Glomerular endothelial cell (primary cell): ENCODE measurements at places on chromosomes 3 and 15.

DNA sequence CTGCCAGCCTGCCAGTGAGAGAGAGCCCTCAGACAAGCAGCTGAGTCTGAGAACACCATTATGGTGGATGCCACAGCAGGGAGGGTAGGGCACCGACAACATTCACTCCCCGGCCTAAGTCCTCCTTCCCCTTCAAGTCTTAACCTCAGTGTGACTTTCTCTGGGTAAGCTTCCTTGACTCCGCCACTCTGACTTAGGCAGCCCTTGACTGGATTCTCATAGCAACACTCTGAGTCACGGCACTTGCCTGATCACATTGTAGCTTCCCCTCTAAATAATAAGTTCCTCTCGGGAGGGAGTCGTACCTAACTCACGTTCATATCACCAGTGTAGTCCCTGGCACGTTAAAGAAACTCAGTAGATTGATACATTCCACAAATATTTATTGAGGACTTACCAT lies 180.5 kb downstream of the FOXB1 start:
- no peak for DNase-seq

GRCh38 chr3:61679026-61679425 lies 117.7 kb downstream of the PTPRG start:
- no peak for DNase-seq

DNA sequence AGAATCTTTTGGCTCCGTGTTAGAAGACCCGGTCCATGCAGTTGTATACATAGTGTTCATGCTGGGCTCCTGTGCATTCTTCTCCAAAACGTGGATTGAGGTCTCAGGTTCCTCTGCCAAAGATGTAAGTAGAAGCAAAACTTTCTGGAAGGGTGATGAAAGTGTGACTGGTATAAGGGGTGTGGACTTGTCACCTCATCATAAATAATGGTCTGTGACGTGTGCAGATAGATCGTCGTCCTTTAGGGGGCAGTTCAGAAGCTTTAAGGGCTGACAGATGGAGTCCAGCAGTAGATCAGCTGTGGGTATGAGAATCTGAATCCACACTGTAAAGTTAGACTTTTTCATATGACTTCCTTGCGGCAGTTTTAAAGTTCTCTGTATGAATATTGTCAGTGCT lies 15.3 kb downstream of the SEC61A1 start:
- DNase-seq = no peak

DNA sequence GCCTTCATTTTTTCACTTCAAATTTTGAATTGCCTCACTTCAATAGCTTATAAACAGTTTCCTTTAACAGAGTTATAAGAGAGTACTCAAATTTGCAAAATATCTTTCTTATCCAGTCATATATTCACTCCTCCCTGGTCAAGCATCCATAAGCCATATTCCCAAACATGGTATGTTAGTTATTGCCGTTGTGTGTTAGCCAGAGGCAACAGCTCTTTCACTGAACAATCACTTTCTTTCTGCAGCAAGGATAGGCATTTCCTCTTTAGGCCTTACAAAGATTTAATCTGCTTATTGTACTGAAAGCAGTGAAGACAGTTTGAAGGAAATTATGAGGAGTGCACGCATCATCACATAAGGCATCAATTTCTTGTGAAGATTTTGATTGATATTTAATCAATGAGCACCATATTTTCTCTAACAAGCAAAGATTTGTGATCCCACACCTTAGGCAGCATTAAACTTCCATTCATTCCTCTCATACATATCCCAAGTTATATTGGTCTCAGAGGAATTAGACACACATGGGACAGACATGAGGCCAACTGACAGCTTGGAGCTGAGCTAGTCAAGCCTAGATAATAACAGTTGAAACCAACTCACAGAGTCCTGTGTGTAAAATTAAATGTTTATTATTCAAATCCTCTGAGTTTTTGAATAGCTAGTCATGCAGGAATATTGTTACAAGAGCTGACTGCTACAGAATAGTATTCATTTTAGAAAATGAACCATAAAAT lies 80.0 kb upstream of the EPHA6 start:
- no peak for DNase-seq

GRCh38 chr3:66344391-66344811 lies 123.6 kb downstream of the SLC25A26 start:
- no peak for DNase-seq

GRCh38 chr3:179876440-179876839 lies 160.3 kb downstream of the PEX5L start:
- DNase-seq = no peak

DNA sequence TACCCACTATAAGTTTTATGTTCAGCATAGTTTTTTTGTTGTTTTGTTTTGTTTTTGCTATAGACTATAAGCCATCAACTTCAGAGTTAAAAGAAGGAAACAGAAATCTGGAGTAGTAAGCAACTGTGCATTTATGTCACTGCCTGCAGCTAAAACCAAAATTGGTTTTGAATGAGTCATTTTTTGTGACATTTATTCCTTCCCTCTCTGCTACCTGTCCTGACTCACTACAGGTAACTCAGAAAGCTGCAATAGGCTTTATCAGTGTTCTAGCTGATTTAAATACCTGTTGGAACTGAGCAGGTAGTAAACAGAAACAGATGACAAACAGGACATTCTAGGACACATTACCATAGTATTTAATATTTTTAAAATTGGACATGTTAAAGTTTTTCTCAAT lies 393.3 kb upstream of the WNT5A start:
- DNase-seq = no peak

- no peak for DNase-seq
Measured at GRCh38 chr3:196741249-196741889, 1.7 kb downstream of the PAK2 start.

- no peak for DNase-seq
Measured at GRCh38 chr3:106193876-106194275, 325.1 kb upstream of the CBLB start.

DNA sequence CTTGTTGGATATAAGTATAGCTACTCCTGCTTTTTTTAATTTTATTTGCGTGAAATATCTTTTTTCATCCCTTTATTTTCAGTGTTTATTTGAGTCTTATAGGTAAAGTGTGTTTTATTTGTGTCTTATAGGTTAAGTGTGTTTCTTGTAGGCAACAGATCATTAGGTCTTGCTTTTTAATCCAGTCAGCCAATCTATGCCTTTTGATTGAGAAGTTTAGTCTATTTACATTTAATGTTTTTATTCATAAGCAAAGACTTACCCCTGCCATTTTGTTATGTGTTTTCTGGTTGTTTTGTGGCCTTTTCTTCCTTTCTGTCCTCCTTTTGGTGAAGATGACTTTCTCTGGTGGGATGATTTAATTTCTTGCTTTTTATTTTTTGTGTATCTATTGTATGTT lies 232.0 kb downstream of the RAP2B start:
- no peak for DNase-seq

- no peak for DNase-seq
Measured at GRCh38 chr3:169478566-169479313, 184.8 kb downstream of the MECOM start.

- no peak for DNase-seq
Measured at GRCh38 chr3:103381296-103382079, 946.7 kb downstream of the ZPLD1 start.

DNA sequence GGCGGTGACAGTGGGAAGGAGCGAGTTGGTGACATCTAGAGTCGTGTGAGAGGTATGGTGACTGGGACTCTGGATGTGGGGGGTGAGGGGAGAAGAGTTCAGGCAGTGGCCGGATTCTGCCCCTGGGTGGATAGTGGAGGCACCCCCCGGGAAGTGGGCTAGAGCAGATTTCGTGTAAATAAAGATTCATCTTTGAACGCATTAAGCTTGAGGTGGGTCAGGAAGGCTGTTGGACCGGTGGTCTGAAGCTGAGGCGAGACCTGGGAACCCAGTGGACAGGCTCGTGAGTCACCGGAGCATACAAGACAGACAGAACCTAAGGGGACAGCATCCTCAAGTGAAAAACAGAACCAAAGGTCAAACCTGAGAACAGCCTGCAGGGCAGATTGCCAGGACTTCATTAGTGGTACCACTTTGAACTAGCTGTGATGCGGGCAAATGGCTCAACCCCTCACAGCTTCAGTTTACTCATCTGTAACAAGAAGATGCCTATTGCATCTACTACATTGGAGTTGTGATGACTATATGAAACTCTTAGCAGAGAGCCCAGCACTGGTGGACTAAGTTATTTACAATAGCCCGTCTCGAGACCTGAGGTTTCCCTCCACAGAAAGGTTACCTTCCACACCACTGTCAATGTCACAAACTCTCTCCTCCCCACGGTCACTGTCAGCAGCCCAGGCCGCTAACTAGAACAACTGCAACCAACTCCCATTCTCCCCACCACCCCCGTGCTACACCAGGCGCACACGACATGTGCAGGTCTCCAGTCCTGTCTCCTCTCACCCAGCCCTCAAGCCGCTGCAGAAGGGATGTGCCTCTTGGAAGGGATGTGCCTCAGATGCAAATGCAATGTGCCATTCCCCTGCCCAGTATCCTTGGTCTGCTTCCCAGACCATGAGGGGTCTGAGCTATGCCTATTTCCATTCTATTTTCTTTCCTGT lies 901 bp upstream of the CLN6 start:
- DNase-seq = no peak

- DNase-seq = peak; percentile 78
Measured at GRCh38 chr3:27312044-27312668, 57.0 kb downstream of the NEK10 start.

GRCh38 chr3:99430348-99431134 lies 207.9 kb upstream of the COL8A1 start:
- DNase-seq = no peak

GRCh38 chr15:67968966-67969365 lies 85.1 kb upstream of the PIAS1 start:
- no peak for DNase-seq

- no peak for DNase-seq
Measured at GRCh38 chr15:81304226-81304625, 19.7 kb downstream of the STARD5 start.

DNA sequence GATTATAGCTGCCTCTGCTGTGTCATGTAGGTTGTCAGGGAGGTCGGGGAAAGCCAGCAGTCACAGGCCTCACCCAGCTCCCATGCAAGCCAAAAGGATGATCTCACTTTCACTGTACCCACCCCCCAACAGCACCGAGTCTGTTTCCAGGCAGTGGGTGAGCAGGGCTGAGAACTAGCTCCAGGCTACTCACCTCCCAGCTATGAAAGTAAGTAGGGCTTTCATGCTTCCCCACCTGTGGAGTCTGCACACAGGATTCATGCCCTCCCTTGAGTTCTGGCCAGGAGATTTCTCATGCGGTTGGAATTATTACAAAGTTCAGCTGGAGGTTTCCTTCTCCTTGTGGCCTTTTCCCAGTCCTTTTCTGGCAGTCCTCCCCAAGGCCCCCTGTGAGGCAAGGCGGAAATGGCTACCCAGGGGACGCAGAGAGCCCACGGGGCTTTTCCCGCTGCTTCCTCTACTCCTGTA lies 356.2 kb downstream of the SV2B start:
- no peak for DNase-seq

DNA sequence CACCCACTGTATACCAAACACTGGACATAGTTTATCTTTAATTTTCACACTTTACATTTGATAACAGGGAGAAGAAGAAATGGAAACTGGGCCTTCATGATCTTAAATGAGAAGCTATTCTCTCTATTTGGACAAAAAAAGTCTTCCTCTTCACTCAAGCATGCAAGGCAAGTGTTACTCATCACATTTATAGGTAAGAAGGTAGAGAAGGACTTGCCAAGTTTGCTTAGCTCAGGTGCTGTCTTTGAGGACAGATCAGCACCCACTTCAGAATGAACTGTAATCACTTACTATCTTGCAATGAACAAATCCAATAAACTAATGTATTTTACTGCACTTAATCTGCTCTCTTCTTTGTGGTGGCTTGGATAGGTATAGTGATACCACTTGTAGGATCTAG lies 1.1 kb upstream of the MYH15 start:
- DNase-seq = no peak

GRCh38 chr3:118884748-118885206 lies 149.9 kb downstream of the IGSF11 start:
- DNase-seq = peak; percentile 12

DNA sequence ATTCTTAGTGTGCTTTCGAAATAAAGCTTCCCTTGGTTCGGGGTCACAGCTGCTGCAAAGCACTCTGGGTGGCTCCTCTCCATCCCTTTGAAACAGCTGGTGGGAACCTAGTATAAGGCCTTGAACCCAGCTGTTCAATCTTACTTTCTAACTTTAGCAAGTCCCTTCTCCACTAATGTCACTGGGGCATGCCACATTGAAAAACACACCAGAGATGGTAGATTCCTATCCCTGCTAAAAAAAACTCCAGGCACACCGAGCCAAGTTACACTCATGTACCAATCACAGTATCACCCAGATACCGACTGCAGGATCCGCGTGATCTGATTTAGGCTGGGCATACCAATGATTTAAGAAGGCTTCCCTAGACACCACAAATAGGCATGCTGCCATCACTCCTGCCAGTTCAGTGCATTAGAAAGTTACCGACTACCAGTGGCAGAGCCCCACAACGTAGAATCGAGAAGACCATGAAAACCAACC lies 65.0 kb downstream of the WWTR1 start:
- no peak for DNase-seq

DNA sequence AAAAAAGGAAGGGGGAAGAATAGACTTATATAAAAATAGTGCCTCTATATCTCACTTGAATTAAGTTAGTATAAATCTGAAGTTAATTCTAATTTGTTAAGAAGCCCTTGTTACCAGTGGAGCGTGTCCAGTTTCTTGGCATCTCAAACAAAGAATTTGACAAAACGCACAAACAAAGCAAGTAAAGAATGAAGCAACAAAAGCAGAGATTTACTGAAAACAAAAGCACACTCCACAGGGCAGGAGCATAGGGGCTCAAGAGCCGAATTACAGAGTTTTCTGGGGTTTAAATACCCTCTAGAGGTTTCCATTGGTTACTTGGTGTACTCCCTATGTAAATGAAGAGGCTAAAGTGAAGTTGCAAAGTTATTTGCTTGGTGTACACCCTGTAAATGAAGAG lies 34.0 kb upstream of the GK5 start:
- no peak for DNase-seq

DNA sequence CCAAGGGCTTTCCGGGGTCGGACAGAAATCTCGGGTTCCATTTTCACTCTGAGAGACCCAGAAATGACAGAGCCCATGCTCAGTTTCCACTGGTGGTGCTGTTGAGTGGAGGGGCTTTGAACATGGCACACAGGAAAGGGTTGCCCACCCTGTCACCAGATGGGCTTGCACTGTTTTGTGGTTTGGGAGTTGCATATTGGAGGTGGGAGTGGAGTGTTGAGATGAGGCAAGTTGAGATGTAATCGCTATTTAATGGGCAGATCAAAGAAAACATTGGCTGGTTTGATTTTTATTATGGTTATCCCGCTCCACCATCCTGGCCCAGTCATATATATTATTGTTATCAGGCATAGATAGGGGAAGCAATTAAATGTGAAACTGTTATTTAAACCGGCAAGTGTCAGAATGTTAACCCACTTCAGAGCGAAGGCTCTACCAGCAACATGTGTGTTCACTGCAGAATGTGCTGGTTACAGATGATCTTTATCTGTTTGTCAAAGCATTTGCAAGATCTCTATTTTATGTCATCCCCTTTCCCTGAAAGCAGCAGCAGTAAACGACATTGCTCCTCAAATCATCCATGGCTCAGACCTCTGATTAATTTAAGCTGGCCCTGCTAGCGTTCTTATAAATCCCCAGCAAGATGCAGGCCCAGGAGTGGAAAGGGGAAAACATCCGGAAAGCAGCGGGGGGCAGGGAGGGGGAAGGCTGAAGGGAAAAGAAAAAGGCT lies 58.3 kb upstream of the TSEN2 start:
- no peak for DNase-seq
